ENCODE measurements at places on chromosomes 2 and 18.

- no peak for DNase-seq
These were observed 3.3 kb downstream of the CROCC2 start for GRCh38 chr2:240909216-240909974.

DNA sequence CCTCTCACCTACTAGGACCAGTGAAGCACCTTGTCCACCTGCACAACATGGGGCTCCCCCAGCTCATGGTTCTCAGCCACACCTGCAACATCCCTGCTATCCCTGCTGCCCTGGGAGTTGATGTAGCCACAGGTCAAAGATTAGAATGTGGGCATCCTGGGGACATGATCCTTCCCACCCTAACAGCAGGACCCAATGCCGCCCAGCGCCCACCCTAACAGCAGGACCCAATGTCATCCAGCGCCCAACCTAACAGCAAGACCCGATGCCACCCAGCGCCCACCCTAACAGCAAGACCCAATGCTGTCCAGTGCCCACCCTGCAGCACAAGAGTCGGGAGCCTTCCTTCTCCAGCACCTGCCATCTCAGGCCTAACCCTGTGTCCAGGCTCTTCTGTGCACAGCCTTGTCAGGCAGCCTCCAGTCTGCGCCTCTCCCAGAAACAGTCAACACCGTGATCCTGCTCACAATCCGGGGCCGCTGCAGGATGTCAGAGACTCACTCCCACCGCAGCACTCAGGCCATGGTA, 237.3 kb upstream of the SALL3 start:
- DNase-seq, result no peak

GRCh38 chr2:109155553-109156451, 26.8 kb downstream of the SH3RF3 start:
- no peak for DNase-seq

DNA sequence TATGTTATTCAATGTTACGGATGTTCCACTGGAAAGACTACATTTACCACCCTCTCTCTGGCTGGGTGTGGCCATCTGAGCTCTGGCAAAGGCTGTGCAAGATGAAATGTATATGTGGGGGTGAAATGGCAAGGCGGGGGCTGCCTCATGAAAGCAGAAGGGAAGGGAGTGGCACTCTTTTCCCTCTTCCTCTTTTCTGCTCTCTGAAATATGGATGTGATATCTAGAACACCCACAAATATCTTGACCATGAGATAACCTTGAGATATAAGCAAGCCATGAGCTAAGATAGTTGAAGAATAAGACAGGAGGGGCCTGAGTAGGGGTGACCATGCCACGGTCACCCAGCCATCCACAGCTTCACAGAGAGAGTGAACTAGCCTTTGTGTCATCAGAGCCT, 367.8 kb upstream of the ID2 start:
- no peak for DNase-seq

DNA sequence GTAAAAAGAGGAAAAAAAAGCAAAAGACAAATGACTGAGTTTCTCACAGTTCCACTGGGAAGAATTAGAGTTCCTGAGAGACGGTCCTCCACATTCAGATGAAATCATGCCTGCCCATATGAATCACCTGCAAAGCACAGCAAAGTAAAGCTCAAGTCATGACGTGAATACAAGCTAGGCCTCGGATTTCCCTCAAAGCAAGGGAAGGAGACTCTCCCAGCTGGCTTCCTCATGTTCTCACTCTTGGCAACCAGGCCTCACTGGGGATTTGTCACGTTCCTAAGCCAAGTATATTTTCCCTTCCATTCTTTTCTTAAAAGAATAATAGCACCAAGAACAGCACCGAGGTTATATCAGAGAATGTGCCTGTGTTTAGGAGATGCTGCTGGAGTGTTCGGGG, 47.0 kb downstream of the CYP27C1 start:
- no peak for DNase-seq

DNA sequence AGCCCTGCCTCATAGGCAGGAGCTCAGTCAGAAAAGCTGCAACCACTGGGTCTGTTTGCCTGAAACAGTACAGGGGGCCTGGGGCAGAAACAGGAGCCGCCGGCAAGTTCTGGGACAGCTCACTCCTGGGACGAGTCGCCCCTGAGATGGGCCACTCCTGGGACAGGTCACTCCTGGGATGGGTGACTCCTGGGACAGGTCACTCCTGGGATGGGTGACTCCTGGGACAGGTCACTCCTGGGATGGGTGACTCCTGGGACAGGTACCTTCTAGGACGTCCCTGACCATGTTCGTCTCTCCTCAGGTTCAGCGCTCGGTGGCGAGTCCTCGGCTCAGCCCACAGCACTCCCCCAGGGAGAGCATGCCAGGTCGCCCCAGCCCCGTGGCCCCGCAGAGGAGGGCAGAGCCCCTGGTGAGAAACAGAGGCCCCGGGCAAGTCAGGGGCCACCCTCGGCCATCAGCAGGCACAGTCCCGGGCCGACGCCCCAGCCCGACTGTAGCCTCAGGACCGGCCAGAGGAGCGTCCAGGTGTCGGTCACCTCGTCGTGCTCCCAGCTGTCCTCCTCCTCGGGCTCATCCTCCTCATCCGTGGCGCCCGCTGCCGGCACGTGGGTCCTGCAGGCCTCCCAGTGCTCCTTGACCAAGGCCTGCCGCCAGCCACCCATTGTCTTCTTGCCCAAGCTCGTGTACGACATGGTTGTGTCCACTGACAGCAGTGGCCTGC, 51.8 kb downstream of the NTSR2 start:
- DNase-seq, result no peak

GRCh38 chr2:172009823-172010222, 10.1 kb downstream of the METAP1D start:
- DNase-seq, result no peak

DNA sequence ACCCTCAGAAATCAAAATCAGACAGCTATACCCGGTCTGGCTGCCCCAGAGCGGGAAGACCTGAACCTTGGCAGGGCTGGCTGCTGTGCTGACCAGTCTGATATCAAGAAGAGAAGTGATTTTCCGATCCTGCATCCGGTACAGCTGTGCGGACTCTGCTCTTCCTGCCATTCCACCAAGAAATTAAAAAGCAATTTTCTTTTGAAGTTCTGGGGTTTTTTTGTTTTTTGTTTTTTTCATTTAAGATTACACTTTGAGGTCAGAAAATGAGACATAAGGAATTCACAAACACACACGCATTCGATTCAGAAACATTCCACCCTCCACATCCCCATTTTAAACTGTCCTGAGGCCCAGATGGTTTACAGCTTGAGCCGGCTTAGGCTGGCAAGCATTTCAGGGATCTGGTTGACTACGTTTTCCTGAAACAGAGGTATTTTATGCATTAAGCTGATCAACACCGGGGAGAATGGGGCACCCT, 156.5 kb downstream of the COL6A3 start:
- no peak for DNase-seq

- DNase-seq, result no peak
These were observed 56.3 kb downstream of the SLC25A12 start for GRCh38 chr2:171837736-171838135.

DNA sequence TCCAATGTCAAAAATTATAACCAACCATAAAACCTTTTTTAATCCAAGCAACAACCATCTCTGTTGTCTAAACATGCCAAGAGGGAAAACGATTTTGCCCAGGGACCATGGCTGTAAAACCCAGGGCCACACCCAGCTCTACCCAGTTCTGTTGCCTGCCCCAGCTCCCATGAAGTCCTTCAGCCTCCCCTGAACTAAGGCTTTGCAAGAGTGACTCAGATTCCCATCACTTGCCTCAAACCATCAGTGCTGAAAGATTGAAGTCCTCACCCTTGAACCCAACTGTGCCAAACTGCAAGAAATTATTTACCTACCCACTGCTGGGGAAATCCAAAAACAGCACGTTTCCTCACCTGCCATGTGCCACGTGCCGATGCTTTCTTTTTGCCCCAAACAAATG, 102.5 kb downstream of the TFCP2L1 start:
- DNase-seq, result no peak

DNA sequence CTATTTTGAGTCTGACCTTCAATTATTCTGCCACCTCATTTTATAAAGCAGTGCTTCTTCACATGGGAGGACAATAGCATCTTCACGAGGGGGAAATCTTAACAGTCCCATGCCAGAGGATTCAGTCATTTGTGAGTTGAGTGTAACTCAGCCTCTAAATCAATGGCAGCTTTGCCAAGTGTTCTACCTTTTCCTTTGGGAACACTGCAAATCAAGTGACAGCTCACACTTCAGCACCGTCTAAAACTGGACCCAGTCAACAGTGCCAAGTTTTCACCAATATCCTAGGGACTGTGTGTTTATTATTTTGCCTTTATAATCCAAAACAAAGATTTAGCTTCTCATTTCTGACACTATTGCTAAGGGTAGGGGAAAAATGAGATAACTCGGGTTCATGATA, 133.6 kb downstream of the FIGN start:
- DNase-seq, result no peak

- DNase-seq, result no peak
These were observed 542.2 kb downstream of the XIRP2 start for GRCh38 chr2:167430447-167430846.

DNA sequence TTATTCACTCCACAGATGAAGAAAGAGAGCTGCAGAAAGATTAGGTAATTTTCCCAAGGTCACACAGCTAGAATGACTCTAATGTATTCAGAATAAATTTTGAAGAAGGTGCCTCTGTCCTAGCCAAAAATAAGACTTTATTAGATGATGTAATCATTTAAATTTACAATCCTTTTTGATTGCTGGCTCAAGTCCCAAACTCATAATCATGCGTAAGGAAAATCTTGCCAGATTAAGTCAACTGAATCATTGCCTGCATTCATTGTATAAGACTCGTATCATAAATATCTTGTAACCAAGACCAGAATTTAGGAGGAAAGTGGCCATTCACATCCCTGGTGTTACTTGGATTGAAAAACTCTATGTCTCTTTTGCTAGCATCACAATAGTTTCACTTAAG, 53.1 kb upstream of the STK39 start:
- DNase-seq, result no peak

- no peak for DNase-seq
These were observed 434.5 kb downstream of the BCL11A start for GRCh38 chr2:60118917-60119316.

DNA sequence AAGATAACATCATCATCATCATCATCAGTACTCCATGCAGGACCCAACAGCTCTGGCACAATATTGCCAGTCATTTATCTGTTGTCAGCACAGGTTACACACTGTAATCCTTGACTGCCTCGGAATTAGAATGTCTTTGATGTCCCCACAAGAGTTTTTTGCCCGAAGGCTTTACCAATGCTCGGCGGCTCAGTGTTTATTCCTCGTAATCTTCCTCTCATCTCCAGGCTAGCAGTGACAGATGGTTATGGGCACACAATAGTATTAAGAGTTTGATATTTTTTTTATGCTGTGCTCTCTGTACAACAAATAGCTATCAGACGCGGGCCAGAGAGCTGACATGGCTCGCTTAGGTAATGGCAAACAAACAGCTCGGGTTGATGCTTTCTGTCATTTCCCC, 515.2 kb downstream of the ZEB2 start:
- no peak for DNase-seq

DNA sequence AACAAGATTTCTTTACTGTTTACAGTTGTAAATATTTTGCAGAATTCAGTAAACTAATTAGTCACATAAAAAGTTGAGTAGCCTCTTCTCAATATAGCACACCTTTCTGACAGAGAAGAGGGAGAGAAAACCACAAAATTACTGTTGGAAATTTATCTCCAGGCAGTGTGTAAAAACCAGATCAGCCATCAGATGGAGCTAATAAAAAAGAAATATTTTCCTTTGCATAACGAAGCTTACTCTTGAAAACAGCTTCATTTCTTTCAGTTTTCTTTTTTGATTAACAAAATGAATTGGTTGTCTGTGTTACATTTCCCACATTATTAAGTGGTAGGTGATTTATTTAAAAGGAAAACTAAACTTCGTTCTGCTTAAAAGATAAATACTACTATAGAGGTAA, 259.3 kb upstream of the KCNJ3 start:
- no peak for DNase-seq

- DNase-seq, result no peak
These were observed 457.9 kb downstream of the TSN start for GRCh38 chr2:122213312-122213711.

DNA sequence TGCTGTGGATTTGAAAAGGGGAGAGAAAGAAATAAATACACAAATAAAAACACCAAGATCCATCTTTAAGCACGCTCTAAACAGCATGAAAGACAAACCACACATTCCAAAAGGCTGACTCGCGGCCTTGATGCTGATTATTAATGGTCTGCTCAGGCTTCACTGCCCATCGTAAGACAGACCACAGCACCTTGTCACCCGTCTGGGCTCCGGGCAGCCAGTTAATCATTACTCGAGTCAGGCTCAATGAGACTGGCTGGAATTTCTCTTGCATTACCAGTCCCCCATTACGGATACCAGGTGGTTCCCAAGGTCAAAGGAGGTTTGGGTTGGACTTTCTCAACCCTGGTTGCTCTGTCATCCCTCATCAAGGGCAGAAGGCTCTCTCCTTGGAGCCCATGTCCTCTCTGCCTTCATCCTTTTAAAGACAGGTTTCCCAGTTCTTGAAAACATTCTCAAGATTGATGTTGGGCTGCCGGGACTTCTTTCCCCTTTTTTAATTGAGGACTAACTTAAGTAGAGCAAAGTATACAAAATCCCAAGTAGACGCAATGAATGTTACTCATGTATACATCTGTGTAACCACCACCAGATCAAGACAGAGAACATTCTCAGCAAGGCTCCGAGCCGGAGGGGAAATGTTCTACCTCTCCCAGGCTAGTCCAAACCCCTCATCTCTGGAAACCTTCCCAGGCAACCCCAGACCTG, 8.1 kb downstream of the SMAD7 start:
- peak; percentile 83 for DNase-seq

- DNase-seq, result no peak
These were observed 678.3 kb downstream of the BCL11A start for GRCh38 chr2:59874971-59875755.

- DNase-seq, result no peak
These were observed 71.9 kb upstream of the SLC16A14 start for GRCh38 chr2:230140667-230141066.

DNA sequence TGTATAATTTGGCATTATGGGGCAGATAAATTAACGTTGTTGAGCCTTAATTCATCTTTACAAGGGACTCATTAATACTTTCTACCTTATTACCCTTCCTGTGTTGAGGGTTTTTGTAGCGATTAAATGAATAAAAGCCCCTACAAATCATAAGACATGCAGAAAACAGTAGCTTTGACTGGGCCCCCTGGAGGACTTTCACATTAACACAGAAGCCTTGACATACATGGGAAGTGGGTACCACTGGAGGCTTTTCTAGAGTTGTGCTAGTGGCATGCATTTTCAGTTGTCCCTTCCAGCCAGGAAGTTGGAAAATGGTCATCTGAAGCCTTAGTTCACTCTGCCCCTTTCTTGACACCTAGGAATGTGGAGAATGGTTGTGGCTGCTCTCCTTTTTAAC, 30.2 kb downstream of the MTA3 start:
- DNase-seq, result no peak

DNA sequence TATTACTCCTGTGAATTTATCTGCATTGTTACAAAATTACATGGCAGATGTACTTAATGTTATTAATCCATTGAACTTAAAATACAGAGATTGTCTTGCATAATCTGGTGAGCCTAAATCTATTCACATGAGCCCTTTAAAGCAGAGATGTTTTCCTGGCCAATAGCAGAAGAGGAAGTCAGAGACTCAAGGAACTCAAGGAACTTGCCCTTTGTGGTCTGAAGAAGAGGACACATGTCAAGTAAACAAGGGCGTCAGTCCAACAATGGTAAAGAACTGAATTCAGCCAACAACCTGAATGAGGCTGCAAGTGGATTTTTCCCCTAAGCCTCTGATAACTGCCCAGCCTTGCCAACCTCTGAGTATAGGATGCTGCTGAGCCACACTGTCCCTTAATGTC, 356.3 kb upstream of the PKDCC start:
- no peak for DNase-seq

GRCh38 chr2:30233271-30234009, 2.1 kb downstream of the LBH start:
- no peak for DNase-seq

- no peak for DNase-seq
These were observed 35.7 kb upstream of the SLC8A1 start for GRCh38 chr2:40487602-40488001.

Measured in Panc1 (cell line).